ENCODE measurements at places on chromosomes 13 and 19.

DNA sequence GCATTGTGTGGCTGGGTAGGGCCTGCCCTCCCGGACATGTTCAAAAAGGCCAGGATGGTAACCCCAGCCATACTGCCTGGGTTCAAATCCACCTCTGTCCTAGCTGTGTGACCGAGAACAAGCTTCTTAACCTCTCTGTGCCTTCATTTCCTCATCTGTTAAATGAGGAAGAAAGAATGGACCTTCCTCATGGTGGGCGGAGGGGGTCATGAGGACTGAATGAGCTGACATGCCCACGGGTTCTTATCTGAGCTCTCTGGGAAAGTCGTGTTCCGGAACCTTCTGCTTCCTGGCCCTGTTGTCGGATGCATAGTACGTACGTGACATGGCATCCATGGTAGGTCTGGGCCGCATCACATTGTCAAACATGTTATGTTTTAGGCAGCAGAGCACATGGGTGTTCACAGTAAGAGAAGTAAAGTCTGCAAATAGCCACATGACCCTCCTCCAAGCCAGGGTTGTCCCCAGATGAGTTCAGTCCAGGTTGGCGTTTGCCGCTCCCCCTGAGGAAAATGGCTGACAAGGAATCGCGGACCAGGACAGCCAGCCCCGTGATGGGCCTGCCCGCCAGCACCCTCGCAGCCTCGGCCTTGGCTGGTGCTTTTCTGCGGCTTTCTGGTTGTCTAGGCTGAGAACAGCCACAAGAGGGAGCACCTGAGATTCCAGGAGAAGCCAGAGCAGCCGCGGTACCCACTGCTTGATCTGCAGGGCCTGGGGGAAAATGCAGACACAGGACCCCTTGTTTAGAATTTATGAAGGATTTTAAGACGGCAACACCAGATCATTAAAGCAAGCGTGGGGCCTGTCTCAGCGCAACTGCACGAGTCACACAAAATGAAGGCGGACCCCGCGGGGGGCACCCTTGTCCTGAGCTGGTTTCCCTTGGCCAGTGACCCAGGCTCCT, 2.4 kb upstream of the NTN5 start:
- DNase-seq: peak; percentile 78

- DNase-seq: no peak
These were observed 188.3 kb downstream of the KLF12 start for GRCh38 chr13:73945871-73946270.

GRCh38 chr19:16066611-16067104, 9.6 kb upstream of the TPM4 start:
- DNase-seq: no peak

- no peak for DNase-seq
These were observed 22.6 kb downstream of the ZBTB7A start for GRCh38 chr19:4043966-4044715.

- DNase-seq: no peak
These were observed 137.8 kb upstream of the MCF2L start for GRCh38 chr13:112831196-112831595.

- DNase-seq: no peak
These were observed 17.2 kb downstream of the PKN1 start for GRCh38 chr19:14450168-14450874.

GRCh38 chr13:37736045-37736444, 133.5 kb downstream of the TRPC4 start:
- no peak for DNase-seq

- DNase-seq: no peak
These were observed 673 bp downstream of the TEAD2 start for GRCh38 chr19:49361438-49362047.

DNA sequence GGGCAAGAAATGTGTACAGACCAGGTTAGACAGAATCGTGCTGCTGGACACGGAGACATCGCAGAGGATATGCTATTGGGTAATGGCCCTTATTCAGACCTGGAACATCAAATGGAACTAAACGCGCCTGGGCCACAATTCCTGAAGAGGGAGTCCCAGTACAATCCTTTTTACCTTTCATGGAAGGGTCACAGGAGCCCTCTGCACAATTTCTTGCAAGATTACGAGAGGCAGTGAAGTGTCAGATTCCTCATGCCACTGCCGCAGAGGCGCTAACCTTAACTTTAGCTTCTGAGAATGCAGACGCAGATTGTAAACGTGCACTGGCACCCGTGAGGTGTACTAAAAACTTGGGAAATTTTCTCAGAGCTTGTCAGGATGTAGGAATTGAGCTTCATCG, 18.1 kb downstream of the CLEC4M start:
- no peak for DNase-seq

DNA sequence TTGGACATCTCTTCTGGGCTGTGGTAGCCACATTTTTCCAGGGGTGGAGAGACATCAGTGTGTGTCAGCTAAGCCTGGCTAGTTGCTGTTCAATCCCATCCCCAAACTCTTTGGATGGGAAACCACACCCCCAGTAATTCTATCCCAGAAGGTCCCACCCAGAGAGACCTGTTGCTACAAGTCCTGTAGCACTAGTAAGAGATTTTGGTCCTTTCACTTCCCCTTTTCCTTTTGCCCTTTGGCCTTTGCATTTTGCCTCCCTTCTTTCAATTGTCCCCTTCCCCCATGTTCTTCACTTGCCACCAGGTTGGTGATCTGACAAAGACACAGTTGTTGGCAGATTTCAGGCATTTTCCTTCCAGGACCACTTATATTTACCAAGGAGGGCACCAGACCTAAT, 3.8 kb downstream of the CBY2 start:
- peak; percentile 30 for DNase-seq

All from GM18507 (cell line).